ENCODE measurements at places on chromosomes 7 and 10.

DNA sequence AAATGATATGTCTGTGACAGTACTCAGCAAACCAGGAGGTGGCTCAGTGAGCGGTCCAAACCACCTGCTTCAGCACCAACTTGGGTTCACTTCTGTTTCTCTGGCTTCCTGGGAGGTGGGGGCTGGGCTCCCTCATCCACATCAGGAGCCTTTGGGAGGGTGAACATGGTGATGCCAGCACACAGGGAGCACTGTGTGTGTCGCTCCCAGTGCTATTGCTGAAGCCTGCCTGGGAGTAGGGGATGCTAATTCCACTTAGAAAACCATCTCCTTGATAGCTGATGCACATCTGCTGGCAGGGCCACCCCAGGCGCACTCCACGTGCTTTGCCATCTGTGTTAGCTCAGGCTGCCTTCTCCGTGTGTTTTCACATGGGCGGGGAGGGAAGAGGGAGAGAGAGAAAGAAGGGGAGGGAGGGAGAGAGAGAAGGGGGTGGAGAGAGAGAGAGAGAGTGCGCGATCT is 58.0 kb downstream of the RAMP3 start:
- no peak for DNase-seq

GRCh38 chr7:74625446-74625845 is 32.1 kb upstream of the GTF2I start:
- no peak for DNase-seq

DNA sequence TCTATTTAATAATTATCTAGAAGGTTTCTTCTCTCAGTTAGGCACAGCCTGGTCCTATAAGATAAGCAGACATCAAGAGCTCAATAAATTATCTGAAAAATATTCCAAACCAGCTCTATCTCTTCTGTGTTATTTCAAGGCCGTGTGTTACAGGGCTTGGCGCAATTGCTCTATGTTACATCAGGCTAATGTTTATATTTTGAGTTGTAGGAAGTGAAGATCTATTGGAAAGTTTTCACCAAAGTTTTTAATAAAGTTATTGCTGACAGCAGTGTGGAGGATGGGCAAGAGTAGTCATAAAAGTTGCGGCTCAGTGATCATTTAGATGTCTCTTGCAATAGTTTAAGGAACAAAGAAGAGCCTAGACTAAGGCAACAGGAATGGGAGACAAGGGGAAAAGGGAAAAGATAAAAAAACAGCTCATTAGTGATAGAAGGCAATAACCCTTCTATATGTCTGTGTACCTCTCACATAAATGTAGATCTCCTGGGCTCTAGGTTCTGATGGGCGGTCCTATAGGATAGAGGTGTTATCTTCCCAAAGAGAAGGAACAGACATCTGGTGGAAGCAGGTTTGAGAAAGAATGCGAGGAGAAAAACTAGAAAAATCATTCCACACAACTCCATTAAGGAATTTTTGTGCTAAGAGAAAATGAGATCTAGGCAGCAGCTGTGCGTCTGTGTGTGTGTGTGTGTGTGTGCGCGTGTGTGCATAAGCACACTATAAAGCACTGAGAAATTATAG is 5.9 kb upstream of the ANKRD7 start:
- no peak for DNase-seq

- no peak for DNase-seq
Measured at GRCh38 chr7:120867932-120868331, 10.0 kb upstream of the TSPAN12 start.

- no peak for DNase-seq
Measured at GRCh38 chr7:45446195-45446944, 127.8 kb upstream of the ADCY1 start.

DNA sequence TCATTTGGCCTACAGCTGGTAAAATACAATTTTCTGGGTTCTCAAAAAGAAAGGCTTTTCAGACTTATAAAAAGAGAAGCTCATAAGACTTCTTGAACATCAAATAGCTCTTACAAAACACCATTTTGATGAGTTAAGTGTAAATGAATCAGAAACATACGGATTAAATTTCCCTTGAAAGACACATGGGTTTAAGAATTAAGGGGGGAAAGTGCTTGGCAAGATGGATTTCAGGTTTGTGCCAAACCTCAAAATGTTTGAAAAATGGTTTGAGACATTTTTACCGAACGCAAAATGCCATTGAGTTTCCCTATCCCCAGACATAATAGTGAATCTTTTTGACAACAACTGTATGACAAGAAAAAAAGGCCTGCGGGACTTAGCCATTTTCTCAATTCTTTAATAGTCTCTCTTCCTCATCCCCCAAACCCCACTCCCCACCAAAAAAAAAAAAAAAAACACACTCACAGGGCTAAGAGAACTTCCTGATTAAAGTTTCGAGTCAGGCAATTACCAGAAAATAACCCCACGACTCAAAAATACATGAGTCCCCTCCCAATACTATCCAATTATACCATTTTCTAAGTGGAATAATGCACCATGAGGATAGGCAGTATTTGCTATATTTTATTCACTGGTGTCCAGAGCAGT is 260.1 kb downstream of the TRIL start:
- DNase-seq, result no peak

GRCh38 chr10:80493522-80494051 is 39.5 kb downstream of the TSPAN14 start:
- no peak for DNase-seq

GRCh38 chr10:103710490-103710889 is 144.9 kb downstream of the SH3PXD2A start:
- DNase-seq, result no peak

- DNase-seq, result no peak
Measured at GRCh38 chr10:75245354-75246250, 9.8 kb upstream of the COMTD1 start.

- DNase-seq, result no peak
Measured at GRCh38 chr10:100043796-100044195, 34.0 kb upstream of the DNMBP start.

- no peak for DNase-seq
Measured at GRCh38 chr10:80168162-80168511, 35.6 kb downstream of the PLAC9 start.

DNA sequence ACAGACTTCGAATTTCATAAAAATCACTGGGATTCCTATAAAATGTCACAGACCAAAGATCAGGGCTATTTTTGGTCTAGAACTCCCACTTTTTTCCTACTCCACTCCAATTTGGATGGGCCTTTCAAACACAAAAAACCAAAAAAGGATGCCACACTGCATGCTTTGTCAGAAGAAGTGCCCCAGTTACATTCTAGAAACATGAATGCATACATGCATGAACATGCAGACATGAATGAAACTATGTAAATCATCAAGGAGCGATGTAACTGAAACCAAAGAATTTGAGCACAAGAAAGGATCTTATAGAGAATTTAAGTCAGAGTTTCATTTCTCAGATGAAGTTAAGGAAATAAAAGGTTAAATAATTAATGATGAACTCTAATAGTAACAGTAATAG is 31.8 kb upstream of the FAM133B start:
- no peak for DNase-seq

DNA sequence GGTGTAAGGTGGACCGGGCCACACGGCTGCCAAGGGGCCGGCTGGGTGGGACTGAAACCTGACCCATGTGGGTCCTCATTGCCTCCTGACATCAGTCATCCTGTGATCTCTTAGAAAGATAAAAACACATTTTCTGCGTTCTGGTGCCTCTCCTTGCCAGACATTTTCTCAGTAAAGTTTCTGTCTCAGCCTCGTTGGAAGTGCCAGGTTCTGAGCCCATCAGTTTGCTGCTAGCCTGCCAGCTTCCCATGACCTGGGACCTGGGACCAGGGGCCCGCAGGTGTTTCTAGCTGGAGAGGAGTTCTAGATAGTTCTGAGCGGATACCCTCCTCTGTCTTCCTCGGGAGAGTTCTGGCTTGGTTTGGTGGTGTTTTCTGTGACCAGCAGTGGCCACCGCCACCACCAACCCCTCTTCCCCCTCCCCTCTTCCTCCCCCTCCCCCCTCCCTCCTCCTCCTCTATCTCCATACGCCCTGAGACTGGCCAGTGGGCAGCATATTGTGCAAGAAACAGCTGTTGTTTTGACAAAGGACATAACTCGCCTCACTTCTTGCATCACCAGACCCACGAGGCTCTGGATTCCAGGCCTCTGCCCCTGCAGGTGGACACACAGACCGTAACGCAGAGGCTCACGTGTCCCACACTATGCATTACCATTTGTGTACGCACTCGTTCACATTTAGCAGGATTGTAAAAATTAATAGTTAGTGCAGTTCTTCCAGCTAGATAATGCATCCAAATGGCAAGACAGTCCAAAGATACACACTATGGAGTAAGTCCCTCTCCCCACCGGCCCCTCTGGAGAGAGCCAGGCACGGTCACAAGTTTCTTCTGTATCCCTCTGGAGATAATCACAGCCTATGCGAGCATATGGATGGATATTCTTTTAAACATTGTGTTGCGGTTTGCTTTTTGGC is 94.6 kb downstream of the CUX1 start:
- DNase-seq, result no peak

Measured in activated gamma-delta T cell treated with anti-CD3 and anti-CD28 coated beads, Interleukin-2, amount 50 U/mL, for 16 hours (primary cell).